Activated CD4-positive, alpha-beta T cell treated with anti-CD3 and anti-CD28 coated beads, Interleukin-2, amount 10 ng/mL, durations not matched to agents 24 days and 14 days (primary cell): ENCODE measurements at places on chromosomes 3 and 15. TPM values are rescaled to one million over a fixed set of nuclear protein-coding genes. Genes with fewer than 3 reads are reported as not detected.

Gene CPN2
- total RNA-seq = not detected in 2 replicates

Gene ITIH1
- total RNA-seq = not detected in 2 replicates

DNA sequence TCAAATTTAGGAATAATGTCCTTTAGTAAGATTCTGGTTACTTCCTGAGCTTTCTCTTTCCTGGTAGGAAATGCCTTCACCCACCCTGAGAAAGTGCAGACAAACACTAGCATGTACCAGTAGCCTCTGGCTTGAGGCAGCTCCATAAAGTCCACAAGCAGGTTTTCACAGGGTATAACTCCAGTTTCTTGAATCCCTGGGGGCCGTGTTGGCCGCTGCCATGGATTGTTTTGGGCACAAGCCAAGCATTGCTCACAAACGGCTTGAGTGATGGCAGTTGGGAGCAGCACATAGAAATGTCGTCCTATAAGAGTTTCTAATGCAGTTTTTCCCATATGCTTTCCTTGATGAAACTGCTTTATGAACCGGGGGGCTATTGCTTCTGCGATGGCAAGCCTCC, 164.1 kb downstream of the STXBP5L start:
- no peak overlapping the region for H3K4me3 ChIP-seq
- no peaks in the 10 kb centered on the region for H3K27me3 ChIP-seq
- DNase-seq = no peak
- H3K4me1 ChIP-seq = no peaks in the 10 kb centered on the region
- no peak overlapping the region for H3K27ac ChIP-seq
- no peaks in the 10 kb centered on the region for H3K36me3 ChIP-seq

- peaks cover 28% of the 10 kb centered on the region for H3K4me1 ChIP-seq
- H3K27me3 ChIP-seq = peaks cover 32% of the 10 kb centered on the region
- H3K4me3 ChIP-seq = peak overlapping the region; percentile 92
- no peaks in the 10 kb centered on the region for H3K36me3 ChIP-seq
- no peak overlapping the region for H3K27ac ChIP-seq
Observed at GRCh38 chr15:40310001-40310959, 2.5 kb upstream of the PLCB2 start.

DNA sequence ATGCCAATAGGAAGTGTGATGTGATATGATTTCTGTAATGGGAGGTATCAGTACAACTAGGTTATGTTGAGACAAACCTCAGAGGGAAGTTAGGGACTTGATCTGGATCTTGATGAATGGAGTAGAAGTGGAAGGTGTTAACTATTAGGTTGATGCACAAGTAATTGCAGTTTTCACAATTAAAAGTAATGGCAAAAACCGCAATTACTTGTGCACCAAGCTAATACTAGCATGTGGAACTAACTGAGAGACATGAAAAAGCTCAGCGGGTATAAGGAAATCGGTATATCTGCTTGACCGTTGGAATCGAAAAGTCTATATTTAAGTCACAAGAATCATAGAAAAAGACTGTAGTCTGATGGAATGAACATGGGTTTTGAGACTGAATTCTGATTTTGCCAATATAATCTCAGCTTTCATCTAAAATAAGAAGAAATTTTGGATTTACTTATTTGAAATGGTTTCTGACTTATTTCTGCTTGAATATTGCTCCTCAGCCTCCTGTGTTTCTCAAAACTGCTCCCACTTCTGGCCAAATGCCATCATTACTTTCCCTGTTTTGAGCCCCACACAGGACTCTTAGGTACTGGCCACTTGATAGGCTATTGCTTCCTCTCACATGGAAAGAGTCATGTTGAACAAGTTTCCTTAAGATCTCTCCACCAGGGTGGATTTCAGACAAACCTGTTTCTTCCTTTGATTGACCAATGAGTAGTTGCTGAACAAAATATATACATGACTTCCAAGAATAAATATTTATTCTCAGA, 271.5 kb upstream of the COL8A1 start:
- no peaks in the 10 kb centered on the region for H3K36me3 ChIP-seq
- no peak for DNase-seq
- H3K27ac ChIP-seq = no peak overlapping the region
- no peaks in the 10 kb centered on the region for H3K27me3 ChIP-seq

GRCh38 chr3:195768414-195768813, 43.3 kb downstream of the MUC4 start:
- H3K4me3 ChIP-seq = no peak overlapping the region
- H3K36me3 ChIP-seq = no peaks in the 10 kb centered on the region
- H3K4me1 ChIP-seq = no peaks in the 10 kb centered on the region
- H3K27ac ChIP-seq = no peak overlapping the region
- peaks cover 2% of the 10 kb centered on the region for H3K27me3 ChIP-seq
- DNase-seq = no peak
